Upper lobe of left lung (tissue), 6 donors: ENCODE measurements at places on chromosomes 3 and 15.

DNA sequence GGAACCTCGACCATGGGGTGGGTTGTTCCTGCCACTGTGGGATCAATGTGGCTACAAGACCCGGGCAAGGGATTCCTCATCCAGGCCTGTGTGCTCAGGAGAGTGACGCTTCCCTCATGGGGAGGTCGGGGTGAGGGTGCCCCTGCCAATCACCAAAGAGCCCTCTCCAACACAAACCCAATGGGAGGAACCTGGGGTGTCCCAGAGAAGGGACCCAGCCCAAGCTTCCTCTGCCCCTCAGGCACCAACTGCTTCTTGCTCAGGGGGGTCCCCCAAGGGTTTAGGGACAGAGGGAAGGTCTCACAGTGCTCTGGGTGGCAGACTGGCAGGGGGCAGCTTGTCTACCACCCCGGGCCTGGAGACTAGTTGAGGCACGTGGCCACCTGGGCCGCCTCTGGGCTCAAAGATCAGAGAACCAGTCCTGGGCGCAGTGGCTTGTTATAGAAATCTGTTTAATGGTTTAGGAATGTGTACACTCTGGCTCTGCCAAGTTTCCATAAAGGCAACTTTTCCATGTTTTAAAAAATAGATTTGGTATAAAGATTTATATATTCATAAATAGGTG is 26.6 kb downstream of the GP9 start:
- peaks cover 12% of the 10 kb centered on the region for H3K4me1 ChIP-seq
- no peak for DNase-seq
- H3K4me3 ChIP-seq, result no peak overlapping the region

DNA sequence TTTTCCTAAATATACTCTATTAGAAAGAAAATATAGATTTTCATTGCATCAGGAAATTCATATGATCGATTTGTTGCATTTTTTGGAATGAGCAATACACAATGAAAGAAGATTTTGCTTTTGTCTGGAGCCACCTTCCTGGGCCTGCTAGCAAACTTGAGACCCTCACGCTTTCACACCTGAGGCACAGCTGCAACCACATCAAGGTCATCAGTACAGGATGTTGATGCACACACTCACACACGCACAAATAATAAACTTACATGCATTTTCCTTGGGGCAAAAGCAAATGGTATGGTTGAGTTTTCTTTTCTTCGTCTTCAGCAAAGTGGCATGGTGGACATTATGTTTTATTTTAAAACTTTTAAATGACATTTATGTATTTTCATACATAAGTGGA is 64.8 kb upstream of the SATB1 start:
- H3K4me3 ChIP-seq, result no peak overlapping the region
- no peak for DNase-seq
- no peak overlapping the region for H3K27ac ChIP-seq
- H3K4me1 ChIP-seq, result no peaks in the 10 kb centered on the region

DNA sequence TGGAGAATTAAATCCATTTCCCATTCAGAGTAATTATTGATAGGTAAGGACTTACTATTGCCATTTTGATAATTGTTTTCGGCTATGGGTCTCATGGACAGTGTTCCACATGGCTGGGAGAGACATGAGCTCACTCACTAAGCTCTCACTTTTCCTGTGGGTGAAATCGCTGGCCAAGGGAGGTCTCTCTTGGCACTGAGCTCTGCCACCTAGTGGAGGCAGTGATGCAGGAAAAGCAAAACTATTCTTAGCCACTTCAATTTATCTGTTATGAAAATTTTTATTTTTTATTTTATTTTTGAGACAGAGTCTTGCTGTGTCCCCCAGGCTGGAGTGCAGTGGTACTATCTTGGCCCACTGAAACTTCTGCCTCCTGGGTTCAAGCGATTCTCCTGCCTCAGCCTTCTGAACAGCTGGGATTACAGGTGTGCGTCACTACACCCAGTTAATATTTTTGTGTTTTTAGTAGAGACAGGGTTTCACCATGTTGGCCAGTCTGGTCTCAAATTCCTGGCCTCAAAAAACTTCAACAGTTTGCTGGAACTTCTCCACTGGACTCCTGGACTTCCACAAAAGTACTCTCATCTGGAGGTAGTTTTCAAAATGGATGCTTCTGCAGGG is 4.7 kb upstream of the RNF13 start:
- no peaks in the 10 kb centered on the region for H3K27me3 ChIP-seq
- H3K36me3 ChIP-seq, result no peaks in the 10 kb centered on the region
- peak; percentile 80 for DNase-seq
- H3K27ac ChIP-seq, result no peak overlapping the region

GRCh38 chr15:88141269-88141889 is 115.2 kb downstream of the NTRK3 start:
- no peaks in the 10 kb centered on the region for H3K27me3 ChIP-seq
- H3K36me3 ChIP-seq, result no peaks in the 10 kb centered on the region

DNA sequence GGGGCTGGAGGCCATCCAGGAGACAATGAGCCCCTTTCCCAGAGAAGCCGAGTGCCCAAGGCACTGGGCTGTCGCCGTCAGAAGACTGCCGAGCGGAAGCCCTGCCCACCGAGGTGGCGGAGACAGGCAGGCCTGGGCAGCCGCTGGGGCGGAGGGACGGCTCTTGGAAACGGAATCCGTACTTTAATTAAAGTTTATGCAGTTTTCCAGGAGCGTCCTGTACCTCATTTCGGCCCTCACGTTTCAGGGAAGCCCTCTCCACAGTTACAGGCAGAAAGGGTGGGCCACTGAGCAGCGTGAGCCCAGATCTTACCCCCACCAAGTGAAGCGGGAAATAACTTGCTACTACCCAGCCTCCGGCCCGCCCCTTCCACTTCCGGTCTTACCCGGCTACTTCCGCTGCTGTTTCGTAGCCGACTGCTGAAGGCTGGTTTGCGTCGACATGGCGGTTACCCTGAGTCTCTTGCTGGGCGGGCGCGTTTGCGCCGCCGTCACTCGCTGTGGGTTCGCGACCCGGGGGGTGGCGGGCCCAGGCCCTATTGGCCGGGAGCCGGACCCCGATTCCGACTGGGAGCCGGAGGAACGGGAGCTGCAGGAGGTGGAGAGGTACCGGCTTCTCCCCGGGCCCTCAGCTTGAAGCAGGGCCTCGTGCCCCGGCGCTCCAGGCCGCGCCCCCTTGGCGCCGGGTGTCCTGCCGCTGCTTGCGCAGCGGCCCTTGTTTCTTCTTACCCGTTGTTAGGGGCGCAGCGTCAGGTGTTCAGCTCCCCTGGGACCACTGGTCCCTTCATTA is at the start of gene NGRN:
NGRN (plus strand) TSS at position 402 of the 790 bp plus-strand sequence; CDS start at position 443, 41 bp downstream.
- H3K27ac ChIP-seq, result peak within 1 kb of the TSS; percentile 98
- peaks cover 5% of the 10 kb centered on the region for H3K36me3 ChIP-seq
- H3K27me3 ChIP-seq, result no peaks in the 10 kb centered on the region
- H3K4me1 ChIP-seq, result peaks cover 41% of the 10 kb centered on the region
- peak; percentile 95 for DNase-seq

GRCh38 chr3:117756563-117756962 is 1047.0 kb downstream of the TUSC7 start:
- H3K27ac ChIP-seq, result no peak overlapping the region
- no peaks in the 10 kb centered on the region for H3K4me1 ChIP-seq
- no peaks in the 10 kb centered on the region for H3K27me3 ChIP-seq
- no peak overlapping the region for H3K4me3 ChIP-seq
- no peak for DNase-seq

- peak overlapping the region; percentile 86 for H3K4me3 ChIP-seq
- peak overlapping the region; percentile 83 for H3K27ac ChIP-seq
- H3K27me3 ChIP-seq, result no peaks in the 10 kb centered on the region
- peak; percentile 51 for DNase-seq
- peaks cover 28% of the 10 kb centered on the region for H3K36me3 ChIP-seq
Measured at GRCh38 chr15:64163659-64164362, 989 bp upstream of the PPIB start.

DNA sequence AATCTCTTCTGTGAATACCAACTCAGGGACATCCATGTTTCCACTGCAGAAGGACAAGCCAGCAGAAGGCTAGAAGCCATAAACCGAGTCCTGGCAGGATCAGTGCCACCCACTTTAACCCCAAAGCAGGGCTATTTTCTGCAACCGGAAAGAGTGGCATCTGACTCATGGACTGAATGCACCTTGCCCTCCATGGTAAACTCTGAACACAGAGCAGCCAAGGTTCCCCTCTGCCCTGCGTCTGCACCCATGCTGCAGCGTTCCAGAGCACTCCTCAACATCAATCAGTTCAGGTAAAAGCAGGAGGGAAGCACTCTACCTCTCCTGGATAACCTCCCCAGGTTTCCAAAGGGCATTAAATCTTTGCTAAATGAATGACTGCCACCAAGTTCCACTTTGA is 801 bp upstream of the NGRN start:
- H3K4me1 ChIP-seq, result peaks cover 39% of the 10 kb centered on the region
- H3K27ac ChIP-seq, result peak overlapping the region; percentile 95
- peak overlapping the region; percentile 76 for H3K4me3 ChIP-seq
- H3K36me3 ChIP-seq, result no peaks in the 10 kb centered on the region

- H3K4me3 ChIP-seq, result no peak overlapping the region
- H3K27ac ChIP-seq, result no peak overlapping the region
- DNase-seq, result no peak
Measured at GRCh38 chr3:30467596-30468238, 138.7 kb upstream of the TGFBR2 start.

DNA sequence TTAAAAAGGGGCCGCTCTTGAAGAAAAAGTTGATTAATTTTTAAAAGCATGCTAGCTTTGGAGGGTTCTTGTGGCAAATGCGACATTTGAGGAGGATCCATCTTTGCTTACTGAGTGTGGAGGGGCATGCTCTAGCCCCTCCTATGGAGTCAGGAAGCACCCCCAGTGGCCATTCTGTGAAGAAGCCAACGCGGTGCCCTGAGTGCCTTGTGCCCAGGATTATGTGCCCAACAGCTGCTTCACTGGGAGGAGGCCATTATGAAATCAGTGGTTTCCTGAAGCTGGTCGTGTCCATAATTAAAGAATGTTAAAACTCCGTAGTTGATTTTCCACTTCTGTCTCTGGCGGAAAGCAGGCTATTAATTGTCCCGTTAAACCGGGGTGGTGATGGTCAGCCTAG is 69.1 kb upstream of the TNFAIP8L3 start:
- no peak overlapping the region for H3K4me3 ChIP-seq

DNA sequence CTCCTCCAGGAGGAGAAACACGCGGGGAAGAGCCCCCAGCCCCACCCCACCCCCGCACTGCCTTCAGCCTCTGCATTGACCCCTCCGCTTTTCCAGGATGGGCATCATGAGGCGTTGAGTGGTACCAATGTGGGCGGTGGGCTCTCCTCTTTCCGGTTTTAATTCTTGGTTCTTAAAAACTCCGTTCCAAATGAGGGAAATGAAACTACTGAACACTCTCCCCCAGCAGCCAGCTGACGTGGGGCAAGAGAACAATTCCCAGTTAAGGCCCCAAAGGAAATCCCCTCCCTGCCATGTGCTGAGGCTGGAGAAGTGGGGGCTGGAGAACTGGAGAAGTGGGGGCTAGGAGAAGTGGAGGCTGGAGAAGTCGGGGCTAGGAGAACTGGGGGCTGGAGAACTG is 5.3 kb upstream of the NRROS start:
- no peaks in the 10 kb centered on the region for H3K36me3 ChIP-seq
- peaks cover 31% of the 10 kb centered on the region for H3K4me1 ChIP-seq
- H3K27me3 ChIP-seq, result no peaks in the 10 kb centered on the region
- H3K4me3 ChIP-seq, result no peak overlapping the region
- DNase-seq, result no peak
- H3K27ac ChIP-seq, result peak overlapping the region; percentile 95

- H3K27ac ChIP-seq, result no peak overlapping the region
- H3K4me3 ChIP-seq, result no peak overlapping the region
- no peaks in the 10 kb centered on the region for H3K27me3 ChIP-seq
Measured at GRCh38 chr15:63274427-63274826, 3.0 kb upstream of the APH1B start.

DNA sequence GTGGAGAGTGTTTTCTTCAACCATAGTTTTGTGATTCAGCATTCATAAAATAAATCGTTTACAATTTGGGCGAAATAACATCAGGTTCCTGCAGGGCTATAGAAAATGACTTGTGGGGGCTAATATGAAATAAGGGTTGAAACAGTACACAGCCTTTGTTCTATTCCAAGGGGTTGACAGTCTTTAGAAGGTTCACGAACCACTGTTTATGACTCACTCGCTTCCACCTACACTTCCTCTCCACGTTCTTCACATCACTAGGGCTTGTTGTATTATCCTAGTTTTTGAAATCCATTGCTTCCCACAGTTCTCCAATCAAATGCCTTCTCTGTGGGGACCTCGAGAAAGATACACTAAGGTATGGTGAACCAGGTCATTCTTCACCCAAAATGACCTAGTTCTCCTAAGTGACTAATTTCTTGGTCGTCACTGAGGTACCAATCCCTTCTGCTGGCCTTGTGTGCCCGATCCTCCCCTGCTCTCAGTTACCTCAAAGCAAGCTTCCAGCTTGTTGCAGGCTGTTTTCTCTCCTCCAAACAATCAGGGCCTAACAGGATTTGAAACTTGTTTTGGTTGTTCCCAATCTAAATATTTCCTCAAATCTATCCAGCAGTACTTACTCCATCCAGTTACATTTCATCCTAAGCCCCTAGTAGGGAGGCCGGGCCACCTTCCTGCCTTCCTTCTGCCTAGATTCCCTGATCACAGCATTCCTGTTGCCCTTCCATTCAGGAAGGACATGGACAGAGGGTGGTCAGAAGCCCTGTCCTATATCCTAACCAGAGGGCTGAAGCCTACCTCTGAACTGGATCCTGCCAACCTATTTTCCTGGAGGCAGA is 23.1 kb upstream of the TBL1XR1 start:
- H3K4me1 ChIP-seq, result no peaks in the 10 kb centered on the region
- H3K27me3 ChIP-seq, result no peaks in the 10 kb centered on the region
- H3K27ac ChIP-seq, result no peak overlapping the region
- no peak for DNase-seq

GRCh38 chr3:122989856-122990575 is 37.5 kb downstream of the SEMA5B start:
- H3K4me1 ChIP-seq, result no peaks in the 10 kb centered on the region
- H3K36me3 ChIP-seq, result no peaks in the 10 kb centered on the region
- H3K27me3 ChIP-seq, result no peaks in the 10 kb centered on the region
- H3K27ac ChIP-seq, result no peak overlapping the region
- no peak overlapping the region for H3K4me3 ChIP-seq

DNA sequence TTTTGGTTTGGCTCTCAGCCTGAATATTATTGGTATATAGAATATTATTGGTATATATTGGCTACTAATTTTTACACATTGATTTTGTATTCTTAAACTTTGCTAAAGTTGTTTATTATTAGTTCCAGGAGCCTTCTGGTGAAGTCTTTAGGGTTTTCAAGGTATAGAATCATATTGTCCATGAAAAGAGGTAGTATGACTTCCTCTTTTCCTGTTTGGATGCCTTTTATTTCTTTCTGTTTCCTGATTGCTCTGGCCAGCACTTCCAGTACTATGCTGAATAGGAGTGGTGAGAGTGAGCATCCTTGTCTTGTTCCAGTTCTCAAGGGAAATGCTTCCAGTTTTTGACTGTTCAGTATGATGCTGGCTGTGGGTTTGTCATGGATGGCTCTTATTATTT is 107.3 kb upstream of the LIPC start:
- H3K4me1 ChIP-seq, result no peaks in the 10 kb centered on the region
- H3K4me3 ChIP-seq, result no peak overlapping the region
- no peak overlapping the region for H3K27ac ChIP-seq

- no peaks in the 10 kb centered on the region for H3K27me3 ChIP-seq
- H3K36me3 ChIP-seq, result no peaks in the 10 kb centered on the region
- no peaks in the 10 kb centered on the region for H3K4me1 ChIP-seq
Measured at GRCh38 chr15:76073554-76073953, 13.8 kb downstream of the TMEM266 start.
